ENCODE measurements at places on chromosomes 4 and X.
A peak's percentile ranks its signal among the peaks of the same experiment; 100 is the strongest.

DNA sequence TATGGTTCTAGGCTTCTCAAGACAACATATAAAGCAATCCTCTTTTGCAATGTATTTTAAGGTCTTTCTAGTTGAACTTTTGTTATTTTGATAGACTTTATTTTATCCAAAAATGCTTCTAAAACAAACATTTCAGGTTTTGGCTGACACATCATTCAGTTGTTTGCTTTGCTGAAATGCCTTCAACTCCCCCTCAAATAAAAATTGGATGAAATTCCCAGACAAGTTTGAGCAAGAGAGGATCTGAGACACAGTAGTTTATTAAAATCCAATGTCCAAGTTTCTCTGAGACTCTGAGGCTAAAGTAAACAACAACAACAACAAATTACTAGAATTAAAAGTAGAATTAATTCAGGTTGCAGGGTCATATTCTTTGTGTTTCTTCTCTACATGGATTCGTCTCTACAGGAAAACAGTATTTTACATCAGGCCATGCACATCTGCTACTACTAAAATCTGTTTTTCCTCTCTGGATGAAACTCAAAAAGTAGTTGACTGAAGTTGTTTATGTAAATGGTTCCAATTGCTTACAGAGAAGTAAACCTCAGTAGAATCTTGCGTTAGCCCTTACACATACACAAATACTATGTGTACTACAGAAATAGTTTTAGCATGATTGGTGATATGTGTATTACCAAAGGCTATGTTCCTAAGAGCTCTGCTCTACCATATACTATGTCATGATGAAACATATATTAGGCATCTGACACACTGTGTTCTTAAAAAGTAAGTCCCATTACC lies 64.9 kb downstream of the PRSS12 start:
- no peak overlapping the region for H3K4me3 ChIP-seq
- H3K27me3 ChIP-seq = no peaks in the 10 kb centered on the region
- no peak for DNase-seq
- no peaks in the 10 kb centered on the region for H3K36me3 ChIP-seq

DNA sequence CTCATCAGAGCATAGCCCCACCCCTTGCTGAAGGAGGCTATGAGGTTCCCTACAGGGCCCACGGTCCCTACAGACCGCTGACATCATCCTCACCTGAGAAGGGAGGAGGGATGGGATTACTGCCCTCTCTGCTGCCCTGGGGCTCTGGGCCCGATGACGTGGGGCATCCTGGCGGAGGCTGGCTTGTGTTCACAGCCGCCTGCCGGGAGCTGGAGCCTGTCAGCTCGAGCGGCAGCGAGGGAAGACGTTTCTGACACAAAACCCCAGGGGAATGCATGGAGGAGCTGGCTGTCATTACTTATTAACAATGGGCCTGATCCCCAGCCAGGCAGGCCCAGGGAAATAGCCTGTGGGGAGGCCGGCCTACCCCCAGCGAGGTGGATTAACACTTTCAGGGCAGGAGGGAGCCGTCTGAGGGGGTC lies 106.6 kb upstream of the ATP6AP2 start:
- no peaks in the 10 kb centered on the region for H3K36me3 ChIP-seq
- H3K27ac ChIP-seq = peak overlapping the region; percentile 94
- DNase-seq = no peak
- H3K4me3 ChIP-seq = peak overlapping the region; percentile 40

GRCh38 chr4:78033861-78034260 lies 23.3 kb upstream of the FRAS1 start:
- DNase-seq = no peak
- H3K4me1 ChIP-seq = no peaks in the 10 kb centered on the region
- no peaks in the 10 kb centered on the region for H3K36me3 ChIP-seq
- no peak overlapping the region for H3K4me3 ChIP-seq

- no peak for DNase-seq
- no peak overlapping the region for H3K27ac ChIP-seq
- no peak overlapping the region for H3K4me3 ChIP-seq
- H3K36me3 ChIP-seq = no peaks in the 10 kb centered on the region
- H3K4me1 ChIP-seq = no peaks in the 10 kb centered on the region
Observed at GRCh38 chr4:5469151-5469775, 239.1 kb downstream of the EVC2 start.

GRCh38 chrX:102976793-102977495 lies 39.9 kb downstream of the RAB40AL start:
- H3K27ac ChIP-seq = no peak overlapping the region
- DNase-seq = no peak
- no peak overlapping the region for H3K4me3 ChIP-seq
- no peaks in the 10 kb centered on the region for H3K4me1 ChIP-seq
- H3K27me3 ChIP-seq = no peaks in the 10 kb centered on the region
- no peaks in the 10 kb centered on the region for H3K36me3 ChIP-seq
